Germinal center (tissue), 1 donor: ENCODE measurements at places on chromosomes 1 and 21.

GRCh38 chr1:248871837-248872401 is 13.0 kb upstream of the ZNF692 start:
- no peak for DNase-seq

DNA sequence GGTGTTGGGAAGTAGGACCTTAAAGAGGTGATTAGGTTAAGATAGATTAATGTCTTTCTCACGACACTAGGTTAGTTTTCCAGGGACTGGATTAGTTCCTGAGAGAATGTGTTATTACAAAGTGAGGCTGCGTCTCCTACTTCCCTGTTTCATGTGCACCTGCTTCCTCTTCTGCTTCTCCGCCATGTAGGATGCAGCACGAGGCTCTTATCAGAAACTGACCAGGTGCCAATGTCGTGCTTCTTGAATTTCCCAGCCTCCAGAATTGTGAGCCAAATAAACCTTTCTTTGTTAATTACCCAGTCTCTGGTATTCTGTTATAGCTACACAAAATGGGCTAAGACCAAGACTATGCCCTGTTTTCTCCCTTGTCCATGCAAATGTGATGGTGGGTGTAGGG is 152.2 kb upstream of the LMO4 start:
- DNase-seq = no peak

GRCh38 chr1:186304982-186305949 is 69.8 kb downstream of the TPR start:
- peak; percentile 35 for DNase-seq

GRCh38 chr21:33924766-33925100 is 9.1 kb upstream of the ATP5PO start:
- no peak for DNase-seq

GRCh38 chr21:44800103-44800502 is 1.5 kb downstream of the UBE2G2 start:
- no peak for DNase-seq

DNA sequence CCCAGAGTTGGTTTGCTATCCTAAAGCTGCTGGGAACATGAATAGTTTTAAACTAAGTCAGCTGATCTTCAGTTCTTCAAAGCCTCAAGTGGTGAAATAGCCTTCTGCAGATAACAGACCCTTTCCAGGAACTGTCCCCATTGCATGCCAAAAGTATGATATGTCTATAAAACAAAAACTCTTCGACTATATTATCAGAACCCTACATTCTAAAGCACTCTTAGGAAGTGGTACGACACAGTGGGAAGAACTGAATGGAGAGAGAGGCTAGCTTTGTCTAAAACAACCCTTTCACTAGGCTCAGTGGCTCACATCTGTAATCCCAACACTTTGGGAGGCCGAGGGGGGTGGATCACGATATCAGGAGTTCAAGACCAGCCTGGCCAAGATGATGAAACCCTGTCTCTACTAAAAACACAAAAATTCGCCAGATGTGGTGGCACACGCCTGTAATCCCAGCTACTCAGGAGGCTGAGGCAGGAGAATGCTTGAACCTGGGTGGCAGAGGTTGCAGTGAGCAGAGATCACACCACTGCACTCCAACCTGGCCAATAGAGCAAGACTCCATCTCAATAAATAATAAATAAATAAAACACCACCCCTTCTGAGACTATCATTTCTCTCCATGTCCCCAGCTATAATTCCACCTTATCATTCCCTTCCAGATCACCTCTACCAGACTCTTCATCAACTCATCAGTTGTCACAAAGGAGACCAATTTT is 2.2 kb upstream of the FRRS1 start:
- no peak for DNase-seq

DNA sequence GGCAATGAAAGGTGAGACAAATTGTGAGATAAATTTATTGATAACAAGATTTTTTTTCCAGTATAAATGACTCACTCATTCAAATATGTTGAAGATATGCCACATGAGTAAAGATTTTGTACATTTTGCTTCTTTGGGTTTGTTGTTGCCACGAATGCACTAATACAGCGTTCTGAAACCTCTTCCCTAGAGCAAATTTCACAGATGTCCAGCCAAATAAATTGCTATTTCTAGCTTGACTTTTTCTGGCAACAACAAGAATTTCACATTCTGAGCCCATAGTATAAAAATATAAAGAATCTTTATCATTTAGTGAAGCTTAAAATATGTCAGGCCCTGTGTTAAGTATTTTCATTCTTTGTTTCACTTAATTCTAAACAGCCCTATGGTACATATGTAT is 114.5 kb upstream of the COL24A1 start:
- no peak for DNase-seq

DNA sequence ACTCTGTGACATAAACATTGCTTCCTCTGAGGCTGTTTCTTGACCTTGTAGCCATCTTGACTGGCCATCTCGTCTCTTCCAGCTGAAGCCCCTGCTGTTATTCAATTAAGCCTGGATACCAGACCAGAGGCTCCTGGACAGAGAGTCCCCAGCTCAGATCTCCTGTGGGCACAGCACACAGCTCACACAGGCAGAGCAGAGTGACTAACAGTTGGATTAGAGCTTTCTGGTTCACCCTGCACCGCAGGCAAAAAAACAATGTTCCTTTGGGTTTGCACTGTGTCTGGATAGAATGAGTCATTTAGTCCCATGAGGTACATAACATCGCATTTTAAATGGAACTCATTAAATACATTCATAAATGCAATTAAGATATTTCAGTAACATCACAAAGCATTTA is 33.4 kb upstream of the USH2A start:
- no peak for DNase-seq
